ENCODE measurements at places on chromosomes 2 and 18. TPM values are rescaled to one million over a fixed set of nuclear protein-coding genes. Genes with fewer than 3 reads are reported as not detected.

DNA sequence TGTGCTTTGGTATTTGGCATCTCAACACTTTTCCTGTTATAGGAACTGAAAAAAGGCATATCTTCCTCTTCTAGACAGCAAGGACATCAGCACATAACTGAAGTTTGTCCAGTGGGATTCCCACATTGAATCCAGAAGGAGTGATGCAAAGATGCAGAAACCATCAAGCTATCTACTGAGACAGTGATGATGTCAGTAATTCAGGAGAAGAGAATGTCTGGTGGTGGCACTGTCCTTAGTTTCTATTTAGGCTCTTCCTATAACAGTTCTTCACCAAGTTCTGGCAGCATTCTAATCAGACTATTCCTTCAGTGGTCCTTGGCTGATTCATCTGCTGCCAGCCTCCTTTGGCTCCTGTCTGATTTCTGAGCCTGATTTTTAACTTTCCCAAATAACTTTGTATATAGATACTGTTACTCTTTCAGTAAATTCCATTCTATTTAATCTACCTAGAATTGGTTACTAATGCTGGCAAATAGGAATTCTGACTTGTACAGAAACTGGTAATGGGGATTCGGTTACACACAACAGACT is 56.6 kb upstream of the AGPS start:
- no peak overlapping the region for H3K27ac ChIP-seq
- H3K27me3 ChIP-seq: no peaks in the 10 kb centered on the region
- H3K4me1 ChIP-seq: peaks cover 7% of the 10 kb centered on the region
- no peak overlapping the region for H3K4me3 ChIP-seq
- H3K36me3 ChIP-seq: peaks cover 2% of the 10 kb centered on the region

RSAD2 gene
- 5.4 TPM for total RNA-seq

GRCh38 chr2:168853471-168853870 is 36.8 kb downstream of the SPC25 start:
- no peaks in the 10 kb centered on the region for H3K27me3 ChIP-seq
- DNase-seq: no peak
- no peak overlapping the region for H3K27ac ChIP-seq

ATP5MC3 gene
- total RNA-seq: 186 TPM

COPS8 gene
- total RNA-seq: 48.4 TPM

GRCh38 chr2:109066501-109066900 is 62.5 kb upstream of the SH3RF3 start:
- H3K27me3 ChIP-seq: no peaks in the 10 kb centered on the region
- H3K27ac ChIP-seq: no peak overlapping the region
- no peak for DNase-seq
- no peak overlapping the region for H3K4me3 ChIP-seq

GRCh38 chr2:43184339-43184895 is 42.0 kb downstream of the ZFP36L2 start:
- no peaks in the 10 kb centered on the region for H3K27me3 ChIP-seq
- H3K27ac ChIP-seq: peak overlapping the region; percentile 87
- H3K4me3 ChIP-seq: peak overlapping the region; percentile 74
- peaks cover 70% of the 10 kb centered on the region for H3K4me1 ChIP-seq
- DNase-seq: peak; percentile 72

DNA sequence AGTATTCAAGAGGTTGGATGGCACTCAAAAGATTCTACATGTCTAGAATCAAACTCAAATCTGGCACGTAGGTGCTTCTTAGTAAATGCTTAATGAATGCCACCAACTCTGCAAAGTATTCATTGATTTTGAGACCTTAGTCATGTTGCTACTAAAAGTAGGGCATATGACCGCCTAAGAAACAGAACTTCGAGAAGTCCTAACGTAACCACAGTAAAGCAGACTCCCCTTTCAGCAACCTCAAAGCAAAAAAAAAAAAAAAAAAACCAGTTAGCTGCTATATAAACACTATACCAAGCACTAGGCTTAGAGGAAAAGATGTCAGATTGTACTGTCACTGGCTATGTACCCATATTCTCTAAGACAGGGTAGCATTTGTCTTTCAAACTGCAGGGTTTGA is 33.9 kb downstream of the PTCD3 start:
- peaks cover 53% of the 10 kb centered on the region for H3K36me3 ChIP-seq
- H3K4me3 ChIP-seq: no peak overlapping the region
- H3K4me1 ChIP-seq: peaks cover 10% of the 10 kb centered on the region
- H3K27me3 ChIP-seq: no peaks in the 10 kb centered on the region
- H3K27ac ChIP-seq: peak overlapping the region; percentile 54
- no peak for DNase-seq

- H3K27ac ChIP-seq: no peak overlapping the region
- H3K27me3 ChIP-seq: no peaks in the 10 kb centered on the region
- no peaks in the 10 kb centered on the region for H3K4me1 ChIP-seq
- DNase-seq: no peak
- no peak overlapping the region for H3K4me3 ChIP-seq
- no peaks in the 10 kb centered on the region for H3K36me3 ChIP-seq
These were observed 503.6 kb downstream of the SPAG16 start for GRCh38 chr2:213787869-213788268.

M1AP gene
- not detected for total RNA-seq

MAP2 gene
- total RNA-seq: 0.97 TPM

CCDC148 gene
- total RNA-seq: 0.14 TPM

GRCh38 chr2:6679471-6679870 is 186.2 kb downstream of the CMPK2 start:
- DNase-seq: no peak
- peaks cover 5% of the 10 kb centered on the region for H3K27me3 ChIP-seq
- no peak overlapping the region for H3K4me3 ChIP-seq
- H3K27ac ChIP-seq: no peak overlapping the region
- H3K36me3 ChIP-seq: no peaks in the 10 kb centered on the region
- no peaks in the 10 kb centered on the region for H3K4me1 ChIP-seq

- no peak for DNase-seq
- peaks cover 68% of the 10 kb centered on the region for H3K4me1 ChIP-seq
- peak overlapping the region; percentile 27 for H3K4me3 ChIP-seq
- peaks cover 13% of the 10 kb centered on the region for H3K36me3 ChIP-seq
- H3K27ac ChIP-seq: peak overlapping the region; percentile 65
These were observed 64.2 kb downstream of the RBMS1 start for GRCh38 chr2:160429248-160430000.

GLI2 gene
- total RNA-seq: not detected

GRCh38 chr2:194867328-194867727 is 789.7 kb upstream of the SLC39A10 start:
- no peaks in the 10 kb centered on the region for H3K4me1 ChIP-seq
- H3K27me3 ChIP-seq: no peaks in the 10 kb centered on the region
- H3K27ac ChIP-seq: no peak overlapping the region
- no peak for DNase-seq

TMEM37 gene
- total RNA-seq: not detected

GKN2 gene
- not detected for total RNA-seq

DNA sequence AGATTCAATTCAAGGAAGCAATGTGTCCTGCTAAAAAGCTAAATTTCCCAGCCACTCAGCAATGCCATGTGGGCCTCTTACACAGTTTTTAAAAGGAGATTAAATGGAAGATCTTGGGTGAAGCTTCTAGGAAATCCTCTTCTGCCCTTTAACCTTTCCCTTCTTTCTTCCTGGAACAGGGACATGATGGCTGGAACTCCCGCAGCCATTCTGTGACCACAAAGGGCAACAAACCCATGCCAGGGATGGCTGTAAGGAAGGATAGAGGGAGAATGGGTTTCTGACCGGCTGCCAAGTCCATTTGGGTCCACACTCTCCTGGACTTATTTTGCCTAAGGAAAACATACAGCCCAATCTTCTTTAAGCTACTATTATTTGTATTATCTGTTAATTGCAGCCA is 52.6 kb upstream of the ASAP2 start:
- DNase-seq: no peak
- no peaks in the 10 kb centered on the region for H3K36me3 ChIP-seq
- H3K4me1 ChIP-seq: no peaks in the 10 kb centered on the region
- H3K27ac ChIP-seq: no peak overlapping the region
- peaks cover 7% of the 10 kb centered on the region for H3K27me3 ChIP-seq

RAPGEF4 gene
- total RNA-seq: 0.65 TPM

CHRND gene
- total RNA-seq: not detected

GRB14 gene
- total RNA-seq: not detected

GRCh38 chr2:240356700-240357640 is 78.5 kb upstream of the GPC1 start:
- H3K36me3 ChIP-seq: peaks cover 2% of the 10 kb centered on the region
- H3K27ac ChIP-seq: no peak overlapping the region
- H3K4me3 ChIP-seq: no peak overlapping the region
- H3K4me1 ChIP-seq: no peaks in the 10 kb centered on the region
- no peak for DNase-seq
- peaks cover 9% of the 10 kb centered on the region for H3K27me3 ChIP-seq

LOXL3 gene
- 3.1 TPM for total RNA-seq

DNA sequence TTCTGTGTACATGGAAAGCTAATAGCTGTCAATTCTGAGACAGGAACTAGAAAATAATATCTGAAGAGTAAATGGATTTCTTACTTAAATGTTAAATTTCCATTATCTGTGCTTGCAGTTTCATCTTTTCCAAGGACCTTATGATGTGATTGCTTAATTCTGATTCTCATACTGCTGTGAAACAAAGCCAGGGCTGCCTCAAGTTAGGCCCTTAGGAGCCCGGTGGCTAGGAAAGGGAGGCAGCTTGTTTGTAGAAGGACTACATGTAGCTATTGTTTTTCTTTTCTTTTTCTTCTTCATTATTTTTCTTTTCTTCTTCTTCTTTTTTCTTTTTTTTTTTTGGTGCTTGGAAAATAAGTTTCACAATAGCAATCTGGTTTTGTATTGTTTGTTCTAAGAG is 50.5 kb downstream of the XRCC5 start:
- no peak overlapping the region for H3K4me3 ChIP-seq
- no peaks in the 10 kb centered on the region for H3K27me3 ChIP-seq

DNA sequence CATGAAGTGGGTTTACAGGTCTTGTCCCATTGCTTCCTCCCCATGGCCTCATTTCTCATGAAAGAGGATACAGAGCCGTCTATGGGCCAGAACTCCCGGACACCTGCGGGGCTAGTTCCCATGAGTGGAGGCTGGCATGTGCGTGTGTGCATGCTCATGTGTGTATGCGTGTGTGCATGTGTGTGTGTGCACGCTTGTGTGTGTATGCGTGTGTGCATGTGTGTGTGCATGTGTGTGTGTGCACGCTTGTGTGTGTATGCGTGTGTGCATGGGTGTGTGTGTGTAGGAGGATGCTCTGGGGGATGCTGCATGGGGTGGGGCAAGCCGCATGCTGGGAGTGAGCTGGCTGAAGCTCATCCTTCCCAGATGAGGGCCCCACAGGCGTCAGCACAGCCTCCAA is 20.8 kb downstream of the INHBB start:
- no peak overlapping the region for H3K27ac ChIP-seq
- H3K27me3 ChIP-seq: no peaks in the 10 kb centered on the region
- no peaks in the 10 kb centered on the region for H3K4me1 ChIP-seq
- DNase-seq: no peak
- H3K36me3 ChIP-seq: no peaks in the 10 kb centered on the region

GRCh38 chr2:73217160-73217559 is 3.1 kb downstream of the SMYD5 start:
- DNase-seq: no peak
- H3K4me3 ChIP-seq: no peak overlapping the region
- peak overlapping the region; percentile 61 for H3K27ac ChIP-seq

- no peak overlapping the region for H3K4me3 ChIP-seq
- H3K27ac ChIP-seq: no peak overlapping the region
- H3K4me1 ChIP-seq: no peaks in the 10 kb centered on the region
- DNase-seq: no peak
- peaks cover 11% of the 10 kb centered on the region for H3K27me3 ChIP-seq
- no peaks in the 10 kb centered on the region for H3K36me3 ChIP-seq
These were observed 757.7 kb downstream of the EPHA4 start for GRCh38 chr2:220814441-220814840.

CAMKMT gene
- total RNA-seq: 26.1 TPM

- H3K4me1 ChIP-seq: no peaks in the 10 kb centered on the region
- H3K36me3 ChIP-seq: peaks cover 24% of the 10 kb centered on the region
- no peak for DNase-seq
- H3K27me3 ChIP-seq: no peaks in the 10 kb centered on the region
- no peak overlapping the region for H3K4me3 ChIP-seq
These were observed 14.0 kb downstream of the SMARCAL1 start for GRCh38 chr2:216426166-216426777.

GRCh38 chr2:20450201-20450999 is 3.5 kb downstream of the RHOB start:
- H3K4me3 ChIP-seq: no peak overlapping the region
- DNase-seq: no peak
- H3K36me3 ChIP-seq: no peaks in the 10 kb centered on the region
- no peak overlapping the region for H3K27ac ChIP-seq

DNA sequence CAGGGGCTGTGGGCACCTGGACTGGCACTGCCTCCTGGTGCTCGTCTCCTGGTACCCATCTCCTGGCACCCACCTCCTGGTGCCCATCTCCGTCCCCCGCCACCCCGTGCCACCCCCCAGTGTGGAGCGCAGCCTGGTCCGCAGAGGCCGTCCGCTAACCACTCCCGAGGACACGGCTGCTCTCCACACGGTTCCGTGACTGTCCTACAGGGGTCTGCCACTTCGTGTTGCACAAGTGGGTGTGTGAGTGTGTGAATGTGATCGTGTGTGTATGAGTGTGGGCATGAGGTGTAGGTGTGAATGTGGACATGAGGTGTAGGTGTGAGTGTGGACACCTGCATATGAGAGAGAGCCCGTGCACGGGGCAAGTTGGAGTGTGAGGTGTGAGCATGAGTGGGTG is 119.4 kb upstream of the HS6ST1 start:
- no peak overlapping the region for H3K27ac ChIP-seq
- H3K36me3 ChIP-seq: no peaks in the 10 kb centered on the region
- peaks cover 6% of the 10 kb centered on the region for H3K27me3 ChIP-seq
- no peak for DNase-seq
- no peak overlapping the region for H3K4me3 ChIP-seq
- no peaks in the 10 kb centered on the region for H3K4me1 ChIP-seq

GRCh38 chr18:79729611-79730010 is 50.0 kb downstream of the CTDP1 start:
- no peaks in the 10 kb centered on the region for H3K4me1 ChIP-seq
- no peaks in the 10 kb centered on the region for H3K27me3 ChIP-seq
- no peak overlapping the region for H3K4me3 ChIP-seq
- no peak for DNase-seq
- H3K27ac ChIP-seq: no peak overlapping the region

- H3K36me3 ChIP-seq: no peaks in the 10 kb centered on the region
- H3K27ac ChIP-seq: no peak overlapping the region
- H3K27me3 ChIP-seq: no peaks in the 10 kb centered on the region
- H3K4me3 ChIP-seq: no peak overlapping the region
- DNase-seq: no peak
These were observed 173.1 kb downstream of the ANKRD30B start for GRCh38 chr18:14921031-14921430.

- DNase-seq: no peak
- no peak overlapping the region for H3K27ac ChIP-seq
- H3K4me3 ChIP-seq: no peak overlapping the region
These were observed 223.1 kb downstream of the GLI2 start for GRCh38 chr2:120958623-120959366.
